ENCODE measurements at places on chromosomes 13 and 19. TPM values are rescaled to one million over a fixed set of nuclear protein-coding genes. Genes with fewer than 3 reads are reported as not detected.
A peak's percentile ranks its signal among the peaks of the same experiment; 100 is the strongest.

DNA sequence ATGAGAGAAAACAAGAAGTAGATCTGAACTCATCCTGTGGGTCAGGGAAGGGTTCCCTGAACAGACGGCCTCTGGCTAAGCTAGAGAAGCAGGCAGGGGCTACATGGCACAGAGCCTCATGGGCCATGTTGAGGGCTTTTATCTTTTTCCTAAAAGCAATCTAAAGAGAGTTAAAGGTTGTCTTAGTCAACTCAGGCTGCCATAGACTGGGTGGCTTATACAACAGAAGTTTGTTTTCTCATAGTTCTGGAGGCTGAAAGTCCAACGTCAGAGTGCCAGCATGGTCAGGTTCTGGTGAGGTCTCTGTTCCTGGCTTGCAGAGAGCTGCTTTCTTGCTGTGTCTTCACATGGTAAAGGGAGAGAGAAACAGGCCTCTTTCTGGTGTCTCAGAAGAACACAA, 2.9 kb upstream of the MBNL2 start:
- H3K4me3 ChIP-seq, result no peak overlapping the region
- no peak for DNase-seq
- no peak overlapping the region for H3K27ac ChIP-seq
- H3K36me3 ChIP-seq, result no peaks in the 10 kb centered on the region

- no peaks in the 10 kb centered on the region for H3K27me3 ChIP-seq
- DNase-seq, result no peak
- no peaks in the 10 kb centered on the region for H3K4me1 ChIP-seq
- no peak overlapping the region for H3K27ac ChIP-seq
- H3K4me3 ChIP-seq, result no peak overlapping the region
- H3K36me3 ChIP-seq, result no peaks in the 10 kb centered on the region
Measured at GRCh38 chr19:6813659-6814058, 41.2 kb downstream of the VAV1 start.

DNA sequence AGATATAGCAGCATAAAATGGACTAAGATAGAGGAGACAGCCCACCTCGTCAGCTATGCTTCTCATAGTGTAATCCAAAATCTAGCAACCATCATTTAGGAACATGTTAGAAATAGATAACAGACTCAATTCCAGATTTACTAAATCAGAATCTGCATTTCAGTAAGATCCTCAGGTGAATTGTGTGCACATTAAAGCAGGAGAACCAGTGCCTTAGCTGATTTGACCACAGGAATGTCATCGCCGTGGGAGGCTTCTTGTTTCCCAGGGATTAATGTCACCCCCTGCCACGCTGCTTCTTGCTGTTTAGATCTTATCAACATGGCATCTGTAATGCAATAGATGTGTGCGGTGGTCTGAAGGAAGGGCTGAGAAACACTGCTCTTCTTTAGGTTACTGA, 84.0 kb downstream of the GPC5 start:
- H3K27ac ChIP-seq, result no peak overlapping the region
- H3K27me3 ChIP-seq, result no peaks in the 10 kb centered on the region
- no peak for DNase-seq

- no peak overlapping the region for H3K4me3 ChIP-seq
- no peaks in the 10 kb centered on the region for H3K4me1 ChIP-seq
- no peak overlapping the region for H3K27ac ChIP-seq
Measured at GRCh38 chr13:20993661-20994440, 67.5 kb downstream of the LATS2 start.

DNA sequence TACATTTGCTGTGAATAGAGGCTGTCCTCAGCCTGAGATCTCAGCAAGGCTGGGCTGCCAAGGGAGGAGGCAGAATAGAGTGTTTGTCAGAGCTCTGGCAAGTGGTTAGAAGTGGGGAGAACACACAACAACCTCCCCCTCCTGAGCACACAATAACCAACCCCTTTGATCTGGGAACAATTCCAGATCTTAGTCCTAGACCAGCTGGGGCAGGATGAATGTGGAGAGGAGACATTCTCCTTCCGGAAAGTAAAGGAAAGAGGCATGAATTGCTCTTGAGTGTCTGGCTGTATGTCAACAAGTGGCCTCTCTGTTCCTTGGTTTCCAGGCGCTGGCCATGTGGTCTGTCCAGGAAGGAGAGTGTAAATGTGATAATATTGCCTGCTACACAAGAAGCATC, 114.9 kb upstream of the TMTC4 start:
- DNase-seq, result no peak
- H3K27me3 ChIP-seq, result no peaks in the 10 kb centered on the region
- H3K4me3 ChIP-seq, result no peak overlapping the region
- H3K36me3 ChIP-seq, result no peaks in the 10 kb centered on the region
- no peaks in the 10 kb centered on the region for H3K4me1 ChIP-seq

DNA sequence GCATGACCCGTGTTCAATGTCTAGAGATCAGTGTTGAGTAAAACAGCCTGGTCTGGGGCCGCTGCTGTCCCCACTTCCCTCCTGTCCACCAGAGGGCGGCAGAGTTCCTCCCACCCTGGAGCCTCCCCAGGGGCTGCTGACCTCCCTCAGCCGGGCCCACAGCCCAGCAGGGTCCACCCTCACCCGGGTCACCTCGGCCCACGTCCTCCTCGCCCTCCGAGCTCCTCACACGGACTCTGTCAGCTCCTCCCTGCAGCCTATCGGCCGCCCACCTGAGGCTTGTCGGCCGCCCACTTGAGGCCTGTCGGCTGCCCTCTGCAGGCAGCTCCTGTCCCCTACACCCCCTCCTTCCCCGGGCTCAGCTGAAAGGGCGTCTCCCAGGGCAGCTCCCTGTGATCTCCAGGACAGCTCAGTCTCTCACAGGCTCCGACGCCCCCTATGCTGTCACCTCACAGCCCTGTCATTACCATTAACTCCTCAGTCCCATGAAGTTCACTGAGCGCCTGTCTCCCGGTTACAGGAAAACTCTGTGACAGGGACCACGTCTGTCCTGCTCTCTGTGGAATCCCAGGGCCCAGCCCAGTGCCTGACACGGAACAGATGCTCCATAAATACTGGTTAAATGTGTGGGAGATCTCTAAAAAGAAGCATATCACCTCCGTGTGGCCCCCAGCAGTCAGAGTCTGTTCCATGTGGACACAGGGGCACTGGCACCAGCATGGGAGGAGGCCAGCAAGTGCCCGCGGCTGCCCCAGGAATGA, 1.5 kb upstream of the CEACAM5 start:
- H3K4me1 ChIP-seq, result no peaks in the 10 kb centered on the region
- no peaks in the 10 kb centered on the region for H3K36me3 ChIP-seq
- no peaks in the 10 kb centered on the region for H3K27me3 ChIP-seq
- no peak overlapping the region for H3K27ac ChIP-seq
- peak; percentile 76 for DNase-seq
- H3K4me3 ChIP-seq, result no peak overlapping the region

Gene PIBF1
- polyA plus RNA-seq, result 13.5 TPM

Data from pancreas (tissue), 10 donors.